Left ventricle myocardium superior (tissue), 1 donor: ENCODE measurements at places on chromosomes 5 and 9. TPM values are rescaled to one million over a fixed set of nuclear protein-coding genes. Genes with fewer than 3 reads are reported as not detected.

DNA sequence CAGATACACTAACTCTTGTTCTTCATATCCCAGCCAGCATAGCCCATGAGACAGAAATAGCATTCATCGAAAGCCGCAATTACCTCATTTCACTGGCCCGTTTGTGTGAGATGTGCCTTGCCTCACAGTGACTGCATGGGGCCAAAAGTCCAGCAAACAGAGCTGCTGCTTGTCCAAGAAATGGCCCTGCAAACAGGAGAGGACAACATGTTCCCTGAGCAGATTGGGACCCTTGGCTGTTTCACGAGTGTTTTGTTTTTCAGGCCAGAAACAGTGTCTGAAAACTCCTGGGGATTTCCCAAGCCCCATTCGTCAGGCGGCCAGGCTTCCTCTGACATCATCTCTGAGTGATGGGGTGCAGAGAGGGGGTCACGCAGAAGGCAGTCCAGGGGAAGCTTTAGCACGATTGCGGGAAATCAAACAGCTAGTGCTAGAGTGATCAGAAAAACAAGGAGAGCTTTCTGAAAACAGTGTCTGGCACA, 503.6 kb upstream of the PAPPA start:
- peak; percentile 70 for DNase-seq

DNA sequence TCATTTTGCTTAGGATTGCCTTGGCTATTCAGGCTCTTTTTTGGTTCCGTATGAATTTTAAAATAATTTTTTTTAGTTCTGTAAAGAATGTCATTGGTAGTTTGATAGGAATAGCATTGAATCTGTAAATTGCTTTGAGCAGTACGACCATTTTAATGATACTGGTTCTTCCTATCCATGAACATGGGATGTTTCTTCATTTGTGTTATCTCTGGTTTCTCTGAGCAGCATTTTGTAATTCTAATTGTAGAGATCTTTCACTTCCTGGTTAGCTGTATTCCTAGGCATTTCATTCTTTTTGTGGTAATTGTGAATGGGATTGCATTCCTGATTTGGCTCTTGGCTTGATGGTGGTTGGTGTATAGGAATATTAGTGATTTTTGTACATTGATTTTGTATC, 6.3 kb upstream of the UBE2QL1 start:
- no peak for DNase-seq

Gene TAF7
- 106 TPM for total RNA-seq

Gene NTNG2
- 1.9 TPM for total RNA-seq

DNA sequence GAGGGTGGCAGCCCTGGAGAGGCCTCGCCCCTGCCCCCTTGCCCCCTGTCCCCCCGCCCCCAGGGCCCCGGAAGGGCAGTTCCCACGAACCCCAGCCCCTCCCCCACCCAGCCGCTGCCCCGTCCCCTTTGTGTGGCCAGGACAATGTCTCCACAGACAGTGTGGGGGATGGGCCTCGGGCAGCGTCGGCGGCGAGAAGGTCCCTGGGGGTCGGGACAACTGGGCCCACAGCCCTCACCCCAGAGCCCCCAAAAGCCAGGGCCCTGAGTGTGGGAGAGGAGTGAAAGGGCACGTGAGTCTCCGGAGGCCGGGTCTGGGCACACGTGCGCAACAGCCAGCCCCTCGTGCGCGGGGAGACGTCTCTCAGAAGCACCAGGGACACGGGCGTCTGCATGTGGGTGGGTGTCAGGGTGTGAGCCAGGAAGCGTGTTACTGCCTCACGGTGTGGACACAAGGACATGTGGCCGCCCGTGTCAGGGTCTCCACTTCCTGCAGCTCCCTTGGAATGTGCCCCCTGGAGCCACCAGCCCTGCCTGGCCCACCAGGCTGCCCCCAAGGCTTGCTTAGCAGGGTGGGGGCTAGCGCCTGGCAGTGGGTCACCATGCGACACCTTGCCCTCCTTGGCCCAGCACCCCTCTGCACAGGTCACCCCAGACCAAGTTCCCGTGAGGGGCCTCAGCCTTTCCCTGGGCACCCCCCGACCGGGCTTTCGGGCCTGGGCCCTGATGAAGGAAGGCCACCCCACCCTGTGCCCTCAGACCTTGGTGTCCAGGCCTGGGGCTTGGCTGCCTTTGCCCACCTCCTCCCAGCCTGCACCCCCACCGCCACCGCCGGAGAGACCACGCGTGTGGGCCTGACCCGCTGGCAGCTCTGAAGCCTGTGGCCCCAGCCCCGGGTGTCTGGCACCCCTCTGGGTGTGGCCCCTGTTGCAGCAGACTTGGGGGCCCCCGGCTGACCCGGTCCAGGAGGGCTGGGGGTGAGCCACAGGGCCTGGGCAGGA, 12.8 kb upstream of the NRARP start:
- DNase-seq, result peak; percentile 34

GRCh38 chr9:88816141-88816540, 175.1 kb upstream of the S1PR3 start:
- no peak for DNase-seq

DNA sequence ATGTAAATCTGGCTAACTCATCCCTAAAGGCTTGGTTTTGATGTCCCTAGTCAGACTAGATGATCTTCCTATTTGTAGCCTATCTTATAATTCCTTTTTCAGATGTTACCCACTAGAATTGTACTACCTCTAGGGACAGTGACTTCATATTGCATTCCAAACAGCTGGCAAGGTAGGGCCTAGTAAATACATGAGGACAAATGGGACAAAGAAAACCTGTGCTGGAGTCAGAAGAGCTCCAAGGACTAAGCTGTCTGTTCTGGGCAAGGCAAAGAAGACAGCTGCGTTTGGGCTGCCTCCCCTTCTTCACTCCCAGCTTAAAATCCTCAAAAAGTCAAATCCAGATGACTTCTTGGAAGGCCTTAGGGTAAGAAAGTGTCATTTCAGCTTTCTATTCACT, 10.0 kb downstream of the DMXL1 start:
- no peak for DNase-seq

DNA sequence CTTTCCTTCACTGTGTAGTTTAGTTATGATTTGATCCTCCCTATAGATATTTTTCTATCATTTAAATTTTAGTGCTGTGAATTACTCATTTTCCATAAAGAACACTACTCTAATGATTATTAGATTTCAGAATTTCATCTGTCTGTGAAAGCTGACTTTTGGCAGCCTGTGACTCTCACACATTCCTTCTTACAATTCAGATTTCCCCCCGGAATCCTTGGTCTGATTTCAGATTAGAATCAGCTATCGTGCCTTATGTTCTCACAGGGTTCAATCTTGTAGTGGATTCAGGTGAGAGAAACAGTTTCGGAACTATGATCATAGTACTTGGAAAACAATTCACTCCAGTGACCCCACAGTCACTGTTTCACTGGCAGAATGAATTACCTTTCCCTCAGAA, 26.2 kb downstream of the ZNF474 start:
- no peak for DNase-seq

DNA sequence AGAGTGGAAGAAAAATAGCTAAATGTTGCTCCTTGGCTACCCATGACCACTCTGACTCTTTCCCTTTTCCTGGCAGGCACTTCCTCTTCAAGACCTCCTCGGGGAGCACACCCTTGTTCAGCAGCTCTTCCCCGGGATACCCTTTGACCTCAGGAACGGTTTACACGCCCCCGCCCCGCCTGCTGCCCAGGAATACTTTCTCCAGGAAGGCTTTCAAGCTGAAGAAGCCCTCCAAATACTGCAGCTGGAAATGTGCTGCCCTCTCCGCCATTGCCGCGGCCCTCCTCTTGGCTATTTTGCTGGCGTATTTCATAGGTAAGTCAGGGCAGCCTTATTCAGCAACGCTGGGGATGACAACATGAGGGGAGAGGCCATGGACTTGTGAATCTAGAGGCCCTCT, 298.6 kb upstream of the WWC1 start:
- no peak for DNase-seq

- no peak for DNase-seq
These were observed 17.4 kb upstream of the CEP120 start for GRCh38 chr5:123440456-123441181.

DNA sequence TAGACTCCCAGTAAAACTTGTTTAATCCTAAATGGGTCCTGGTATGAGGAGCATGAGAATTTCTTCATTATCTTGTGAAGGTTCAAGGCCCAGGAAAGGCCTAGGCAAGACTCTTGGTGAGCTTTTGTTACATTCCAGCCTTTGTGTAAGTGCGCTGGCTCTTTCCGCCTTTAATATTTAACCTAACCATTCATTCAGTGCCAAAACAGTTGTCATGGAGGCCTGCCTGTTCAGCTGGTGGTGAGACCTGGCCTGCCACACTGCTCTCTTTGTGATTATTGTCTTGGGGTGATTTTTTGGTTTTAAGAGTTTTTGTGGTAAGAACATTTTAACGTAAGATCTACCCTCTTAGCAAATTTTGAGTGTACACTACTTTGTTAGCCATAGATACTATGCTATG, 127.5 kb upstream of the WWC1 start:
- DNase-seq, result no peak

Gene PPP1R26
- total RNA-seq, result 23.3 TPM

- no peak for DNase-seq
These were observed 97.3 kb downstream of the PLCXD3 start for GRCh38 chr5:41413074-41413473.

Gene EIF4E1B
- not detected for total RNA-seq

DNA sequence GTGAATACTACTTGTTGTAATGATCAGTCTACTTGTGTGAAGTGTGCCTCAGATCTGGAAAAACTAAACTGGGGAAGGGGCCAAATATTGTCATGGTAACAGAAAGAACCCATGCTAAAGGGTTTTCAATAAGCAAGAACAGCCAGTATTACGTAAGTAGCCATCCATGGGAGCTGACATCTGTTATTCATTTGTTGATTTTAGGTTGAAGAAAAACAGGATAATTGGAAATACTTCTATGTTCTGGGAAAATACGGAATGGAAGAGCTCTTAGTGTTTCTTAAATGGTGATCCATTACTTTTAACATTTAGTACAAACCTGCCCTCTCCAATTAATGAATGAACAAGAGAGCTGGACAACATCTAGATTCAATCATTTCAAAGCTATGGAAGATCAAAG, 485.8 kb downstream of the NTRK2 start:
- DNase-seq, result no peak

Gene SOWAHA
- 0.17 TPM for total RNA-seq

DNA sequence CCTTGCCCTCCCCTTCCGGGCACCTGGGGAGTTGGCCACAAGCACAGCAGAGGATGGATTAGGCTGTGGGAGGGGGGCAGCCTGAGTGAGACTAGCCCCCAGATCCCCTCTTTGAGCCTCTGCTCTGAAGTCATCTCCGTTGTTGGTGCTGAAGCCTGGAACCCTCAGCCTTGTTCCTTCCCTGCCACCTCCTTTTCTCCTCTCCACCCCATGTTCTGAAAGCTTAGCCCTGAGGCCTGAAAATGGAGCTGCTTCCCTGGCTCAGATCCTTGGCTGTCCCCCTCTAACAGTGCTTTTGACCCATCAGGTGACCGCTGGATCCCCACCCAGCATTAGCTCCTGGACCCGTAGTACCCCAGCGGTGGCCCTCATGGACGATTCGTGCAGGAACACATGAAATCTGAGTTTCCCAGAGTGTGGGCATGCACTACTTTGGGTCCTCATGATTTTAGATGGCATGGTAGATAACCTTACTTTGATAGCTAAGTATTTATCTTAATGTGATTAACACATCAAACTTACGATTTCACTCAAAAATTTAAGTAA, 21.6 kb upstream of the ANGPTL2 start:
- DNase-seq, result no peak

Gene XRCC4
- total RNA-seq, result 5.7 TPM

Gene SPINK7
- total RNA-seq, result not detected

GRCh38 chr5:152332716-152333460, 72.2 kb downstream of the NMUR2 start:
- no peak for DNase-seq

GRCh38 chr5:177124486-177124991, 9.0 kb upstream of the NSD1 start:
- no peak for DNase-seq

Gene SPINK4
- not detected for total RNA-seq

- no peak for DNase-seq
These were observed 26.6 kb upstream of the TUSC1 start for GRCh38 chr9:25704800-25705199.

Gene FAM221B
- not detected for total RNA-seq

Gene PCDHB15
- 2.6 TPM for total RNA-seq

DNA sequence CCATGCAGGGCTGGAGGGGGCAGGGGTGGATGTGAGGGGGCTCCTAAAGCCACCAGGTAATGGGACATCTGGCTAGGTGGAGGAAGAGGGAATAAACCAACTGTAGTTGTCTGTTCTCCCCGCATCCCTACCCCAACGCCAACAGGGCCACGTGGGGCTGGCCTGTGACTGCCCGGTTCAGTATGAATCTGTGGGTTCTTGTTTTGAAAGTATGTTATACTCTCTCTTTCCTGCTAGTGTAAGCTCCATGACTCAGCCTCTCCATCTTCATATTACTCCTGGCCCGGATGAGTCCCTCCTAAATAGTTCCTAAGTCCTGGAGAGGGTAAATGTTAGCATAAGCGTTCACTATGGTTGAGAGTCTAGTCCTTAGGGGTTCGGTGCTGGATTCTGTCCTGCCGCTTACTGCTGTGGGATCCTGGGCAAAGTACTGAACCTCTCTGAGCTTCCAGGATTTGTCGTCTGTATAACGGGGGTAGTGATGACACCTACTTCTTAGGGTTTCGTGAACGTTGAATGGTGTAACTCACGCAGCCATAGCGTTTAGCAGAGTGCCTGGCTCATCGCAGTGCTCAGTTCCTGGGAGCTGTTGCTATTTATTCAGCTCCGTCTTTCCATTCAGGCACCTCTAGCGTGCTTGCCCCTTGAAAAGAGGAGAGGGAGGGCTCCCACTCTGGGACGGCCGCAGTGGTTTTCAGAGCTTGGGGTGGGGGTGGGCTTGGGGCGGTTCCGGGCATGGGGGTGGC, 28.8 kb downstream of the LHX2 start:
- no peak for DNase-seq

DNA sequence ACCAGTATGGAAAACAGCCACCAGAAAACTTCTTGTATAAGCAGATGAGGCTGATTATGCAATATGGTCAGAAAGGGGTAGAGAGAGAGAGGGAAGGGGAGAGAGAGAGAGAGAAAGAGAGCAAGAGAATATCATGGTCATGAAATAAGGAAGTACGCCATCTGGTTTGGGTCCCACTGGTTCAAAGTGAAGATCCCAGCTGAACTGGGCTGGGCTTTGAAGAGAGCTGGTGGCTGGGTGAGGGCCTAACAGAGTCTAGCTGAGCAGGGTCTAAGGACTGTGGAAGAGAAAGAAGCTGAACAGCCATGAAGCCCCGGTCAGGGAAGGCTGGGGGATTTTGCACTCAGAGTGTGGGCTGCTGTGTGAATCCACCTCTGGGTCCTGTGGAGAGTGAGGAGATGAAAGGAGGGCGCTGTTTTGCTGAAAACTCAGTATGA, 14.6 kb downstream of the TRIM14 start:
- DNase-seq, result no peak

DNA sequence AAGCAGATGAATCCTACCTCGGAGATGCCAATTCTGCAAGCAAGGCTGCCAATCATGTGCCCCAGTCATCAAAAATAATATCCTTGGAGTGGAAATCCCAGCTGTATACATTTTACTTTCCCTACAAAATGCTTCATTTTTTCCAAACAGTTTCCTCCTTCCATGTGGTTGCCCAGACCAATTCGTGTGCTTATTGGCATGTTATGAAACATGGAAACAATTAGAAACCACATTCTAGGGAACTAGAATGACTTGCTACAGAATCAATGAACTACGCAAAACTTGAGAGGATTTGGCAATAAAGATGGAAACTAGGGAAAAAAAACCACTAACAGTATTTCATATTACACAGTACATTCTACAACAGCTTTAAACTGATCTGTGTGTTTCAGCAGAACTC, 584.5 kb upstream of the DMAC1 start:
- DNase-seq, result no peak
